T-helper 2 cell treated with Interferon-gamma antibody and Interleukin-4, amounts not matched to agents 5 μg/mL and 100 μg/mL, for 36 hours (primary cell): ENCODE measurements at places on chromosomes 1 and 21.

- H3K4me1 ChIP-seq: peaks cover 68% of the 10 kb centered on the region
- no peaks in the 10 kb centered on the region for H3K27me3 ChIP-seq
- DNase-seq: peak; percentile 83
- H3K4me3 ChIP-seq: peak overlapping the region; percentile 94
These were observed 1.3 kb downstream of the PIGV start for GRCh38 chr1:26788836-26789611.

DNA sequence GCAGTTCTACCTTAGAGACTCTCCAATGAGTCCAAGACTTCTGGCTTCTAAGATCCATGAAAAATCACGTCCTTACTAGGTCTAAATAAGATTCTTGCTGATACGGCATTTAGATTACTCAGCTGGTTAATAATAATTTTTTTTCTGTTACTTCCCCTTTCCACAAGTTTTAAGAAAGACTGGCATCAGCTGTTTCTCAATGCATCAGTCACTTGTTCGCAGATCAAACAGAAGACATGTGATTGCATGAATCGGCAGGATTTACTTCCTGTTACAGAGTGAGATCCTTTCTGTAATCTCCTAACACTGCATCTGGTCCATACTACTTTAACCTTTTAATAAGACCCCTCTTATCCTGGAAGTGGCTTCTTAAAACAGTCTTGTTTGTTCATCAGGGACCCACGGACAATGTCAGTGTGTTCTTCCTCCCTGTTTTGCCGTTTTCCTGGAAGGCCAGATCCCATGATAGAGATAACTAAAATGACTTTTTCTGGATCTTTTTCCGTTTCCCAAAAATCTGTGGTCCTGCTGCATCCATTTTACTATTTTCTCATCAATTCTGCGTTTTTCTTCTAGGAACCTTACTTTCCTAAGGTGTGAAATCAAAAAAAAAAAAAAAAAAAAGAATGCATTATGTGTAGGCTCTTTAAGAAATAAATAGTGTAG, 6.1 kb downstream of the NPL start:
- H3K27me3 ChIP-seq: peaks cover 9% of the 10 kb centered on the region
- no peaks in the 10 kb centered on the region for H3K36me3 ChIP-seq
- H3K4me1 ChIP-seq: peaks cover 6% of the 10 kb centered on the region
- no peak overlapping the region for H3K27ac ChIP-seq
- no peak overlapping the region for H3K4me3 ChIP-seq

GRCh38 chr21:42463861-42464515, 32.0 kb downstream of the RSPH1 start:
- peaks cover 2% of the 10 kb centered on the region for H3K27me3 ChIP-seq
- H3K27ac ChIP-seq: peak overlapping the region; percentile 90
- H3K4me3 ChIP-seq: peak overlapping the region; percentile 58
- no peaks in the 10 kb centered on the region for H3K36me3 ChIP-seq
- H3K4me1 ChIP-seq: peaks cover 55% of the 10 kb centered on the region

- H3K4me3 ChIP-seq: no peak overlapping the region
- peaks cover 20% of the 10 kb centered on the region for H3K4me1 ChIP-seq
- no peaks in the 10 kb centered on the region for H3K36me3 ChIP-seq
- no peaks in the 10 kb centered on the region for H3K27me3 ChIP-seq
- no peak overlapping the region for H3K27ac ChIP-seq
These were observed 29.4 kb downstream of the OVAAL start for GRCh38 chr1:180588121-180588520.

DNA sequence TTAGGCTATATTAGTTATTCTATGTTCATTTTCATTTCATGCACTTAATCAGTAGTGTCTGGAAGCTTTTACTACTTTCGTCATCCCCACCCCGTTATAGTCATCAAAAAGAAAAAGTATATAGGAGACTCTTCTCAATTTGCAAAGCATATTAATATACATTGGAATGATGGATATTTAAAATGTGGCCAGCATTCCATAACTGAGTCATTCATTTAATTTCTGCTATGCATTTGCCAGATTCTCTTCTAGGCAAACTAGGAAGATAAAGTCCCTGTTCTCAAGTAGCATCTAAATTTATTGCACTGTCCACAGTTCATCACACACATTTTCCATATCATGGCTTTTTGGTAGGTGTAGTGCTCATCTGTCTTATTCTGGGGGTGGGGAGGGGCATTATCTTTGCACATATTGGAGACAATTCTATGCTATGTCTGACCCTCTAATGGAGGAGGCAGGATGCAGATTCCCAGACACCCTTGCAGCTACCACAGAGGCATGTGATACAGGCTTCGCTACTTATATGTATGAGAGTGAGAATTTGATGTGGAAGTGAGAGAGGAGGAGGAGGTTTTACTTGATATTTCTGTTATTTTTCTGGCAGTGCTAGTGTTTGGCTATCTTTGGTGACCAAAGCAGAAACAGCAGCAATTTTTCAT, 125.8 kb downstream of the CTH start:
- H3K27ac ChIP-seq: no peak overlapping the region
- no peak overlapping the region for H3K4me3 ChIP-seq
- H3K36me3 ChIP-seq: no peaks in the 10 kb centered on the region
- no peak for DNase-seq
- no peaks in the 10 kb centered on the region for H3K4me1 ChIP-seq
- H3K27me3 ChIP-seq: peaks cover 8% of the 10 kb centered on the region

DNA sequence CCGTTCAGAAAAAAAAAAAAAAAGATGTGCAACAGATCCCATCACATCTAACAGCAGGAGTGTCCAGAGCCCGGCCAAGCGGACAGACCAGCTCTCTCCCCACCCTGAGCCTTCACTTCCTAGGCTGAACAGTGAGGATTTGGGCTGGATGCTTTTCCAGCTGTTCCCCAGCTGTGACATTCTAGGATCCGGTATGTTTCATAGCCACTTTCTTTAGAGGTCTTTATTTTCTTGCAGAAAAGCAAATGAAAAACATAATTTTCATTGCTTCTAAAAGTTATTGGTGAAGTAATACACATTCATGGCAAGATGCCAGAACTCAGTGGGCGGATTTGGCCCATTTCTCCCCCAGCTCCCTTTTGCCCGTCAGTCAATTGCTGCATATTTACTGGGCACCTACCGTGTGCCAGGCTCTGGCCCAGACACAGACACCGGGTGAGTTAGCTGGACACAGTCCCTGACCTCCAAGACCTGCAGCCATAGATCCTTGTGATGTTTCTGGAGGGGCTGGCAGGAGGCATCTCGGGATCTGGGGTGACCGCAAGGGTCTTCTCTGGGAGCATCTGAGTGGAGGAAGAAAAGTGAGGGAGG, 213.7 kb upstream of the VAMP3 start:
- peaks cover 4% of the 10 kb centered on the region for H3K27me3 ChIP-seq
- peaks cover 8% of the 10 kb centered on the region for H3K4me1 ChIP-seq
- DNase-seq: no peak
- H3K36me3 ChIP-seq: no peaks in the 10 kb centered on the region

- no peak for DNase-seq
- no peak overlapping the region for H3K27ac ChIP-seq
- no peak overlapping the region for H3K4me3 ChIP-seq
These were observed 24.1 kb downstream of the CEPT1 start for GRCh38 chr1:111164151-111164550.

GRCh38 chr1:167756730-167757405, 35.1 kb downstream of the MPZL1 start:
- no peaks in the 10 kb centered on the region for H3K36me3 ChIP-seq
- no peak overlapping the region for H3K4me3 ChIP-seq
- no peak for DNase-seq

DNA sequence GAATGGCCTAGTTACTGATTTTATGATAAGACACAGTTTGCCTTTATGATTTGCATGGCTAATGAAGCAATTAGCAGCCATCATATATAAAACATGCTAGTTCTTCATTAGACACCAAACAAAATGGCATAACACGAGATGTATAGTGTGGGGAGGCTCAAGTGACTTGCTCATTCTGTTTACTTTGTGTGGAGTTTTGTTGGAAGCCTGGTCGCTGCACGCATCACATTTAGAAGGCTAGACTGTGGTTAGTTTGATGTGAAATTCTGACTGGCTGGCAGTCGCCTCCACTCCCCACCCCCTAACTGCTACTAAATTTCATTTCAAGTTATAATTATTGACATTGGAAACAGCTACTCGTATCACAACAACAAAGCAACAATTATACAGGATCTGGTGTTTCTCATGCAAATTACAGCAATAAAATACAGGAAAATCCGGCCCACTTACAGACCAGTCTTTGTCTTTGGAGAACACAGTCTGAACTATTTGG, 356.1 kb downstream of the LMO4 start:
- no peaks in the 10 kb centered on the region for H3K4me1 ChIP-seq
- H3K27ac ChIP-seq: no peak overlapping the region
- H3K27me3 ChIP-seq: no peaks in the 10 kb centered on the region
- no peak for DNase-seq

DNA sequence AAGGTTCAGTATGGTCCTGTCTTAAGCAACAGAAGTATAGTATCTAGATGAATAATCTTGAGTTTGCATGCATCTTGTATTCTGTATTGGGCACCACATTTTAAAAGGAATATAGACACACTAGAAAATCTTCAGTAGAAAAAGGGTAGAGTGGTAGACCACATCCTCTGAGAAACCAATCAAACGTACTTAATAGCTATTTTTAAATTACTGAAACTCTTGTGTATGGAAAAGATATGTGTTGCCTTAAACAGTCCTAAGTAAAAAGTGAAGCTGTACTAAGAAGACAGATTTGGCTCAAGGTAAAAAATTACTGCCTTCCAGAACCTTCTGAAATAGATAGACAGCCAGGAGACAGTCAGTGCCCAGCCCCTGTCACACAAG, 3.1 kb downstream of the CTXND2 start:
- peak overlapping the region; percentile 32 for H3K4me3 ChIP-seq
- no peak for DNase-seq
- H3K4me1 ChIP-seq: peaks cover 41% of the 10 kb centered on the region
- H3K27ac ChIP-seq: peak overlapping the region; percentile 85
